Esophagus muscularis mucosa (tissue), 4 donors: ENCODE measurements at places on chromosomes 2 and 18. TPM values are rescaled to one million over a fixed set of nuclear protein-coding genes. Genes with fewer than 3 reads are reported as not detected.

DNA sequence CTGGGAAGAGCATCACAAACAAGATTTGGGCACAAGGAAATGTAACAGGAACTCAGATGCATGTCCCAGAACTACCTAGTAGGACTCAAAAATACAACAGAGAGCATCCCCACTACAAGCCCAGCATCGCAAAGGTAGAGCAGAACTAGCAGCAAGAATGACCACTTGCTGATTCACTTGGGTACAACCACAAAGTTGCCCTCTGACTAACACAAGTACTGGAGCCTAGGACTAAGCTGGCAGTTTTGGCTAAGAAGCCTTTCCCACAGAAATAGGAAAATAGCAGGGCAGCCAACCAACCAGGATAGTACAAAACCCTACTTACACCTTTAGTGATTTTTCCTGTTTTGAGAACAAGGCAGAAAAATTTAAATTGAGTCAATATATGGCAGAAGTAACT lies 193.8 kb downstream of the PAX3 start:
- no peak for DNase-seq

The RIT2 gene
- total RNA-seq = not detected

DNA sequence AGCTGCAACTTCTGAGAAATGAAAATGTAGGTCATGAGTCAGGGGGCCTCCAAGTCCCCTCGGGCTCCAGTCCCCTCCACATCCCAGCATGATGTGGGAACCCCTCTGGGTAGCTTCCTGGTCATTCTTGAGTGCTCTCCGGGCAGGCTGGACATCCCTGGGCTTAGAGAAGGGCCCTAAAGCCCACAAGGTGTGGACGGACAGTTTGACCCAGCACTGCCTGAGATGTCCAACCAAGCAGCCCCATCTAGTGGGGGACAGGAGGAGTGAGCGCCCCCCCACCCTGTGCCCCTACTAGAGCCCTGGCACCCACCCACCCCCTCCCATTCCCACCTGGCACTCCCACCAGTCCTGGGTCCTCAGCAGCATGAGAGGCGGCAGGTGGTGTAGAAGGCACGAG lies 46.0 kb downstream of the CYP27C1 start:
- no peak for DNase-seq

GRCh38 chr18:37663446-37663845 lies 97.8 kb upstream of the CELF4 start:
- DNase-seq = peak; percentile 74

GRCh38 chr2:30235859-30236535 lies 4.7 kb downstream of the LBH start:
- no peak for DNase-seq

DNA sequence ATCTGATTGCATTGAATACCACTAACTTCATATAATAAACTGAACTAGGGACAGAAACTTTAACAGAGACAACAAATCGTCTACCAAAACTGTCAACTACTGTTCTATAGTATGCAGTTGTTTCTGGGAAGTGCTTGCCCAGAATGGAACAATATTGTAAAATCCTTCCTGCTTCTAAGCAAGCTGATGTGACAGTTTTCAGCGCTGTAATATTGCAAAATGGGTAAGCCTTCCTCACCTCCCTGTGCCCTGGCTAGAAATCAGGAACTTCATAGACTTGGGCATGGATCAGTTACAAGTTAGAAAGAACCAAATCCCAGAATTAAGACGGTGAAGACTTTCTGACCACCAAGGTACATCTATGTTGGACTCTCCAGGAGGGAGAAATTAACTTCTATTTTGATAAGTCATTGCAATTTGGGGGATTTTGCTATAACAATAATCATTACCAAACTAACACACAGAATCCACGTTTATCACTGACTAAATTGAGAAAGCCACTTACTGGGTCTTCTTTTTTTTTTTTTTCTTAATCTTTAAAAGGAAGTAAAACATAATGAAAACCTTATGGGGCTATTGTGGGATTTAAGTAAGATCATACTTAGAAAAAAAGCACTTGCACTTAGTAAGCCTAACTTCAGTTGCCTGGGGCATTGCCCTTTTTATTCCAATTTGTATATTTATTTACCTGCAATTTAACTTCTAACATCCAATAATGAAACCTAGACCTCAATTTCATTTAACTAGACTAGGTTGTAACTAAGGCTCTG lies 261.5 kb downstream of the TRIB2 start:
- DNase-seq = no peak

DNA sequence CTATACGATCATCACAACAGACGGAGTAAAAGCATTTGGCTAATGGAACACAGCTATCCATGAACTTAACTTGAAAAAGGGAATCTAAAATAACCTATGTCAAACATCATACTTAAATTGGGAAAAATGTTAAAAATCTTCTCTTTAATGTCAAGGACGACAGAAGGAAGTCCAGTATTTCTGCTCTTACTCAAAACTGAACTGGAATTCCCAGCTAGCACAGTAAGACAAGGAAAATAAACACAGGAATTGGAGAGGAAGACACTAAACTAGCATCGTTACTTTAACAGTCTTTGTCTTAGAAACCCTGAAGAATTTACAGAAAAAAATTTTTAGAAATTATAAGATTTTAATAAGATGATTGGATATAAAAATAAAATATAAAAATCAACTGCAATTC lies 112.6 kb downstream of the HDAC4 start:
- DNase-seq = no peak

DNA sequence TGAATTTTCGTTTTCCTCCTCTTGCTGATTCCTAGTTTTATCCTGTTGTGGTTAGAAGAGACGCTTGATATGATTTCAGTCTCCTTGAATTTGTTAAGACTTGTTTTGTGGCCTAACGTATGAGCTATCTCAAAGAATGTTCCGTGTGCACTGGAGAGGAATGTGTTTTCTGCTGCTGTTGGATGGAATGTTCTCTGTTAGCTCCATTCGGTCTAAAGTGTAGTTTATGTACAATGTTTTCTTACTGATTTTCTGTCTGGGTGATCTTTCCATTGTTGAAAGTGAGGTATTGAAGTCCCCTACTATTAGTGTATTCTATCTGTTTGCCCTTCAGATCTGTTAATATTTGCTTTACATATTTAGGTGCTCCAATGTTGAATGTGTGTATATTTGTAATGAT lies 25.9 kb downstream of the COLEC11 start:
- no peak for DNase-seq

The FRZB gene
- total RNA-seq = 10.1 TPM

DNA sequence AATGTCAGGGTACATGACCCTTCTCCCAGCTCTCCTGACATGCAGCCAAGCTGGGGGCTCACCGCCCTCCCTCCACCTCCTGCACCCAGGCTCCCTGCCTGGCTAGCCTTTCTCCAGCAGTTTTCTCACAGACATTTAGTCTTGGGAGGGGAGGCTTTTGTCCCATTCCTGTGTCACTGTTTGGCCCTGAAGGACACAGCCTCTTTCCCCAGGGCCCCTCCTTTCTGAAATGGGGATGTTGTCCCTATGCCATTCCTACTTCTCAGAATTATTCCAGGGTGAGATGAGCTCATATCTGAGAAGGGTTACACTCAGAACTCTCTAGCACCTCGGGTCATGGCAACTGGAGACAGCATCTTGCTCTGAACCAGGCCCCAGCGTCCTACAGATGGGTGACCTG lies 47.3 kb upstream of the MRPL33 start:
- no peak for DNase-seq

The MYOM1 gene
- total RNA-seq = 31.7 TPM

The GALNT13 gene
- total RNA-seq = 0.34 TPM

The ESPNL gene
- 0.83 TPM for total RNA-seq

DNA sequence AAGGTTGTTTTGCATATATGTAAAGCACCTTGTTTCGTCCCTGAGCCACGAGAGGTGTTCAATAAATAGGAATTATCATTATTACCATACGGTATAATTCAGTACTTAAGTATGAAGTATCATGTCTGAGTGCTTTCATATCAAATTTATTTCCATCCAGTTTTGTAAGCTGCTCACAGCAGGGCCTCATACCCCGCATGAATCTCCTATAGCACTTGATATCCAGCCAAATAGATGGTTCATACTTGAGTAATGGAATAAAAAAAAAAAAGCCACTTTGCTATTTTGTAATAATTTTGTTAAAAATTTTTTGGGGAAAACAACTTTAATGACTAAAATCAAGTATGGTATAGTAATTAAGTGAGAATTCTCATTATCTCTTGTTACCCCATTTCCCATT lies 160.8 kb upstream of the NOSTRIN start:
- DNase-seq = no peak

The CD8A gene
- total RNA-seq = 1.0 TPM

DNA sequence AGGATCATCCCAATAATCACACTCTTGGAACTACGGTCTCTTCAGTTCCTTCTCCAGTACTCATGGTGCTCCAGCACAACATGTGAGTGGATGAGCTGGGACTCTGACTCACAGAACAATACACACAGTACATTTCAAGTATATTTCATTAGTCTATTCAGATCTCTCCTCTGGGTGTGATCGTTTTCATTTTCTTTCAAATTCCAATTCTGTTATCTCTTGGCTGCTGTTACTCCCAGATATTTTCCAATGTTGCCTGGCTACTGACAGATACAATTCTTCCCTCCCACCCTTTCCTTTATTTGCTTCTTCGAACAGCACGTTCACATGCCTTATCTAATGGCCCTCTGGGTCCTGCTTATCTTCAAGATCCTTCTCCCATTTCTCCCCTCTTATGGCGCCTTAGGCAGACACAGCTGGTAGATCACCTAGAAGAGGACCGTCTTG lies 216.0 kb downstream of the ACKR3 start:
- no peak for DNase-seq
